Renal cortex interstitium (tissue), 15 donors: ENCODE measurements at places on chromosomes 13 and 19. TPM values are rescaled to one million over a fixed set of nuclear protein-coding genes. Genes with fewer than 3 reads are reported as not detected.

ZNF563 gene
- polyA plus RNA-seq, result 4.5 TPM

PSG6 gene
- polyA plus RNA-seq, result not detected

- DNase-seq, result no peak
Measured at GRCh38 chr13:103451656-103452055, 385.4 kb upstream of the SLC10A2 start.

DNA sequence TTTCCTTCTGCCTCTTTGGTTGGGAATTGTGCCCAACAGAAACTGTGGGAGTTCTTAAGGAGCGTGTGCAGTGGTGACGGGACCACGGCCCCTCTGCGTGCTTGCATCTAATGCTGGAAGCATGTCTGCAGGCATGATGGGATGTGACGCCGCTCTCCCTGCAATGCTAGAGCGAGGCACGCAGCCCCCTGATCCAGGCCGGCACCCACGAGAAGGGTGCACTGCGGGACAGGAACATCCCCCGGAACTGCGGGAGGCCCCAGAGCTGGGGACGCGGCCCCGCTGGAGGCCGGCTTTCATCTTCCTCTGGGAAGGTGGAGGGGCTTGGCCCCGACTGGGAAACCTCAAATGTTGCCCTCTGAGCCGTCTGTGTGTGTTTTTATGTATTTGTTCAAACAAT is 32.7 kb downstream of the TMEM255B start:
- DNase-seq, result no peak

GRCh38 chr19:53906211-53907192 is 2.6 kb upstream of the CACNG7 start:
- no peak for DNase-seq

DNA sequence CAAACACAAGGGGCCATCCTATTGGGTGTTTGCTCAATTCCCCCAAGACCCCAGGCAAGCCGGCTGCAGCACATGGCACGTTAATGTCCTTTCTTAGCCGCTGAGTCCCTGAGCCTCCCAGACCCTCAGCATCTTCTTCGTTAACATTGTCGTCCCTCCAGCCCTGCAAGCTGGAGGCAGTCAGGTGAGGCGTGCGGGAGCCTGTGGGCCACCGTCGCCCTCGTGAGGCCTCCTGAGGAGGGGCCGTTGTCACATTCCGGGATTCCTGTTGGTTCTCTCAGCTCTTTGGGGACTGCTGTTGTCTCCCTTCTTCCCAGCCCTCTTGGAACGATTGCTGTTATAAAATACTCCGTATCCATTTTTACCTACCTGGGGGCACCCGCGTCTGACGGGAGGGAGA is 140.6 kb downstream of the KDM4B start:
- DNase-seq, result no peak

DNA sequence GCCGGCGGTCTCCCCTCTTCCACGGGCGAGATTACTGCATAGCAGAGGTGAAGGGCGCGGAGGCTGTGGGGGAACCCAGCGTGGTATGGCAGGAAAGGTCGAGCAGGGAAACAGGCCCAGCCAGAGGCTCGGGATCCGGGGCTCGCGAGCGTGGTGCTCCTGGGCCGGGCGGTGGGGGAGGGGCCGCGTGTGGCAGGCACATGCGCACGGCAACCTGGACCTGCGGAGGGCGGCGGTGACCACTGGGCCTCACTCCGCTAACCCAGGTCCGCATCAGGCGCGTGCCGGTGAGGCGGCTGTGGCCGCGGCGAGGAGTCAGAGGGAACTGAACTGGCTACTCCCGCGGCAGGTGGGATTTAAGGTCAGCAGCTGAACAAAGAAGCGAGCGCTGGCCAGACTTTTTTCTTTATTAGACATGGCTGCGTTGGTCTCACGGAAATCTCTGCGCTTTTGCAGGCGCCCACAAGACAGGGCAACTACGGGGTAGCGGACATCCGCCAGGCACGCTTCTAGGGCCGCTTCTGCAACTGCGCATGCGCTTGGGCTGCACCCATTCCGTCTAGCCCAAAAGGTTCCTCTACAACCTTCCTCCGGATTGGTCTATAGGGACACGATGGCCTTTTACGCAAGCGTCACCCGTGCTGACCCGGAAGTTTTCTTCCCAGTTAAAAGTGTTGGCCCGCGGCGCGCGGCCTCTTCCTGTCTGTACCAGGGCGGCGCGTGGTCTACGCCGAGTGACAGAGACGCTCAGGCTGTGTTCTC is at the start of gene RPS5:
RPS5 (plus strand) TSS at position 694 of the 762 bp plus-strand sequence. CDS start 869 bp downstream, outside the sequence.
- peak; percentile 98 for DNase-seq
